ENCODE measurements at places on chromosomes 5 and 9. TPM values are rescaled to one million over a fixed set of nuclear protein-coding genes. Genes with fewer than 3 reads are reported as not detected.

DNA sequence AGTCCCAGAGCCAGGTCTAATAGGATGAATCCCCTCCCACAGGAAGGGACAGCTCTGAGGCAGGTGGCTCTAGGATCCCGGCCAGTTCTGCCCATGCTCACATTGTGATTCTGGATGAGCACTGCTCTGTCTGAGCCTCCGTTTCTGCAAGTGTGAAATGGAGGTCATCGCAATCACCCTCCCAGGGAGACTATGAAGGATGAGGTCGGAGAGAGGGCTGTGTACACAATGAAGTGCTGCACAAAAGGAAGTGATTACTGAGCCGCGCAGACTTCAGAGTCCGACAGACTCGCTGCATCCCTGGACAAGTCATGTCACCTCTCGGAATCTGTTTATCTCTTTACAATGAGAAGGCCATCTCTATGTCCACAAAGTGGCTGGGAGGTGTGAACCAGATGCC, 21.7 kb downstream of the LHX6 start:
- DNase-seq: no peak

GRCh38 chr9:114001794-114002261, 76.3 kb downstream of the AMBP start:
- peak; percentile 2 for DNase-seq

GRCh38 chr5:53969176-53969730, 341.1 kb downstream of the ARL15 start:
- no peak for DNase-seq

GRCh38 chr9:94903961-94904421, 177.5 kb downstream of the AOPEP start:
- no peak for DNase-seq

GRCh38 chr9:116452634-116453033, 234.5 kb upstream of the TRIM32 start:
- DNase-seq: no peak

- no peak for DNase-seq
Observed at GRCh38 chr5:139794067-139794846, 1.4 kb upstream of the PSD2 start.

- no peak for DNase-seq
Observed at GRCh38 chr9:89881431-89881830, 276.6 kb downstream of the GADD45G start.

- no peak for DNase-seq
Observed at GRCh38 chr5:53392073-53392472, 88.4 kb upstream of the FST start.

DNA sequence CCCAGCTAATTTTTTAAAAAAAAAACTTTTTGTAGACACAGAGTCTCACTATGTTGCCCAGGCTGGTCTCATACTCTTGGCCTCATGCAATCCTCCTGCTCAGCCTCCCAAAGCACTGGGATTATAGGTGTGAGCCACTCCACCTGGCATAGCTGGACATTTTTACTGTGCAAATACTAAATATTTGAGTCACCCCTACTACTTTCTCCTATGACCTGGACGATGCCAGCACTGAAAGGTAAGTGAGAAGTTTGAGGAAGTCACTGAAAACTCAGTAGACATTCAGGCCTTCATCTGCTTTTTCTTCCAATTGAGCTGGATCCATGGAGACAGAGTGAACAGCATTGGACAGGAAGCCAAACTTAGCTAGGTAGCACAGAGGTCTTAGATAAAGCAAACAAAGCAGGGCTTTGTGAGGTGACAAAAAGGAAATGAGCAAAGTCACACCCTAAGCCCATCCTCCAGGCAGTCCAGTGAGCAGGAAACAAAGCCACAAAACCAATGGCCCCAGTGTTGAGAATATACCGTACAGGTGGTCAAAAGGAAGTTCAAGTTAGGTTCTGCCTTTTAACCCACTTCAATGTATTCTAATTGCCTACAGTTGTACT, 192.6 kb upstream of the RASA1 start:
- DNase-seq: no peak

DNA sequence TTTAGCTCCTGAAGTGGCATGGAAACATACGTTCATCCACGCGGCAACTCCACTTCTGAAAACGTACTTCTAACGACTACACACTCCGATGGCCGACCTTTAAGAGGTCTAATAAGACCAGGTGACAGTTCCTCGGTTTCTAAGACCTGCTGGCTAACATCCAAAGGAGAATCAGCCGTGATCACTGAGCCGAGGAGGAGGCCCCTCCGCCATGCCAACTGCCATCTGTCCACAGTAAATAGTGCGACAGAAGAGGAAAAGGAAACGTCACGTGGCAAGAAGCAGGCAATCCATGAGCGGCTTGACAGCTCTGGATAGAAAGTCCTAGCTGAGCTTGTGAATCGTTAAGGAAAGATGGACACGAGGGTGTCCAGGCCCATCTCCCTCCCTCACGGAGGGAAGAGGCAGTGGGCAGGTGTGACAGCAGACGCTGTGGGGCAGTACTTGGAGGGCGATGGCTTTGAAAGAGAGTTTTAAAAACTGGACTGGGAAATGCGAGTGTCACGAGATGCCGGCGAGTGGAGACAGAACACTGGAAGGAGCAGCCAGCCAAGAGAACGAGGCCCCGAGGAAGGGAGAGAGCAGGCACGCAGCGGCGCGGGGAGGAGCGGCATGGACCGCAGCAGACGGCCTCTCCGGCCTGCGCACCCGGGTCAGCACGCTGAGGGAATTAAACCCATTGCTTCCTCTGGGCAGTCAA, 66.7 kb upstream of the TBC1D9B start:
- no peak for DNase-seq

GRCh38 chr9:70563431-70564204, 149.2 kb upstream of the KLF9 start:
- peak; percentile 26 for DNase-seq

The PIK3R1 gene
- total RNA-seq: 125 TPM

The MACROH2A1 gene
- 256 TPM for total RNA-seq

The GABRA1 gene
- total RNA-seq: not detected

The IFNA2 gene
- total RNA-seq: not detected

The CDH18 gene
- total RNA-seq: 0.32 TPM
